GM12891 (cell line): ENCODE measurements at places on chromosomes 5 and 9.

GRCh38 chr5:18745042-18745987 is 1111.1 kb downstream of the TAF11L14 start:
- no peak for DNase-seq

GRCh38 chr9:91900055-91900796 is 49.8 kb downstream of the ROR2 start:
- DNase-seq, result no peak

DNA sequence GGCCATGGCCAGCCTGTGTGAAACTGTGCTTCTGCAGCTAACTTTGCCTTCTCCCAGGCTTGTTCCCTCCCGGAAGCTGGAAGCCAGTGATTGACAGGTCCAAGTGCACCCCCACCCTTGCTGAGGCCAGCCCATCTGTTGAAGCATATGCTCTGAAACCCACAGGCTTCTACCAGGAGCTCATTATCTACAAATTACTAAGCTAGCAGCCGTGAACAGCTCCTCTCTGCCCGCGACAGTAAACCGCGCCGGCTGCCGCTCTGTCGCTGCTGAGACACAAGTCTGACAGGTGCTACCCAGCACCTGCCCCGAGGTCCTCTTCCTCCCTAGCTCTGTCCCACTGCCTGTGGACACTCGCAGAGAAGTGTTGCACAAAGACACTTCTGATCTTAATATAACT is 490.9 kb downstream of the GADD45G start:
- DNase-seq, result no peak

- DNase-seq, result no peak
Measured at GRCh38 chr9:36793277-36793676, 220.6 kb downstream of the MELK start.

DNA sequence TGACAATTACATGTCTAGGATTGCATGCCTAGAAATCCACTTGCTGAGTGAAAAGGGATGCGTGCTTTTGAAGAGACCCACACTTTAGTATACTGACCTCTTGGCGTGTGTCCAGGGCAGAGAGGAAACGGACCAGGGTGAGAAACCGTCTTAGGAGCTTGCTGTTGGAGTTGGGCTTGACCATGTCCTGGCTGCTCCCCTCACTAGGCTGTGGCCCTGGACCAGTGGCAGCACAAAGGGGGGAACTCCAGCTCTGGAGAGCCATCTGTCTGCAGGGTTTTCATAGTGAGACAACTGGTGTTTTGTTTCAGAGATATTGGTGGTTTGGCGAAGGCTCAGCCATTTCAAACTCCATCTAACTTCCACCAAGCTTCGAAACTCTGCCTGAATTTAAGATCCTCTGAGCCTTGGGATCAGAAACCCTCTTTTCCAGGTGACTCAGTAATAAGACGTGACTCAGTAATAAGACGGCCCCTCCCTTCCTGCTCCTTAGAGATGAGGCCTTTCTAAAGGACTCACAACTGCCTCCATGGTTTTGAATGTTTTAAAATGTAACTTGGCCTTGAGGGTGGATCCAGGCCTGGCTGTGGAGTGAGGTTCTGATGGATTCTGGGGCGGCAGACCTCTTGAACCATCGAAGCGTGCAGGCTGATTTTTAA is 165.8 kb downstream of the MELK start:
- DNase-seq, result no peak

- no peak for DNase-seq
Measured at GRCh38 chr5:170365831-170366230, 23.3 kb downstream of the KCNMB1 start.

DNA sequence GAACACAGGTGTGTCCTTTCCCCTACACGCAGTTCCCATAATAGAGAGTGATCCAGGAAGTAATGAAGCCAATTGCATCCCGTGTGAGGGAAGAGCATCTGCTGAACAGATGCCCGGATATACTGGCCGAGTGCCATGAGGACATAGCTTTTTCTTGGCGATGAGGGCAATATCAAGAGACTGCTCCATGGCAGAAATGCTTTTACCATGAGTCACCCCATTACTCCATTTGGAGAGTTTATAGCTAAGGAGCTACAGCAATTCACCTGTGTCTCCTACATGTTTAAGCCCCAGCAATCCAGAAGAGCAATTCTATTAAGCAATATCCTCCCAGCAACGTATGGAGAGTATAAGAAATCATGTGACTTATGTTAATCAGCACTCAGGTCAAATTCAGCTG is 222.0 kb upstream of the KLF4 start:
- DNase-seq, result no peak

DNA sequence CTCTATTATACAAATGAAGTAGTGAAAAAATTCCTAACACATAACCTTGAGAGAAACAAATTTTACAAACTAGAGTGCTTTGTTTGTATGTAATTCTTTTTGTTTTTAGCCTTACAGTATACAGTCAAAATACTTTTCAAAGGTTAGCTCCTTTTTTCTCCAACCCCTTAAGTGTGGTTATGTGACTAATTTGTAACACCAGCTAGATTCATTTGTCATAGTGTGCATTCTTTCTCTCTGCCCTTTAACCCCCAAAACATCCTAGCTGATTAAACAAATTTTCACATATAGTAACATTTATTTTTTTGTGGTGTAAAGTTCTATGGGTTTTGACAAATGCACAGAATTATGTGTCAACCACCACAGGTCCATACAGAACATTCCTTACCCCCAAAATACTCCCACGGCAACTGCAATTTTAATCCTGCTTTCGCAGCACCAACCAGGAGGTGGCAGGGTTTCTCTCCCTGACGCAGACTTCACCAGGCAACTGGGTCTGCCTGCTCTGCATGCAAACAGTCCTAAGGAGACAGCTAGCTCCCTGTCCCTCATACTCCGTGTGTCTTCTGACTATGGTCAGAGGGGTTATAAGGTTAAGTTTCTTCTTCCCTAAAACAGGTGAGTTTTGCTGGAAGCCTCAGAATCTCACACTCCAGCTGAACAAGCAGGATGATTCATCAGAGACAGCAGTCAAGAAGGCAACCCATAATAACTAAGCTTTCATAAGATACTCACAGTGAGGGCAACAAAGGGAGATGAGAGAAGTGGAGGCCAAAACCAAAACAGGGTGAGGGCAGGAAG is 44.5 kb upstream of the NR5A1 start:
- DNase-seq, result no peak

DNA sequence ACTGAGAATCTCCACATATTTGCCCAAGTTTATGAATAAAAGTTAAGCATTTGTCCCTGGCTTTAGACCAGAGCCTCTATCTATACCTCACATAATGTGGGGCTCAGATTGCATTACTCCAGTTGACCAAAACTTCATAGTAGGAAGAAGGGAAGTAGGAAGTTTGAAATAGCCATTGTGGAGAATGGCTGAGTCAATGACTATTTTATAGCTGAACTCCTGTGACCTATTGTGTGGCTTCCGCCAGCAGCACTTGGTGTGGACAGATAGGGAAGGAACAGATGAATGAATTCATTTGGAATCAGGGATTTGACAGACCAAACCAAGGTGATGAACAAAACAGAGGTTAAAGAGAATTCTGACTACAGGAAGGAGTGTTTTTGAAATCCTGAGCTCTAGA is 92.9 kb upstream of the LPAR1 start:
- no peak for DNase-seq

DNA sequence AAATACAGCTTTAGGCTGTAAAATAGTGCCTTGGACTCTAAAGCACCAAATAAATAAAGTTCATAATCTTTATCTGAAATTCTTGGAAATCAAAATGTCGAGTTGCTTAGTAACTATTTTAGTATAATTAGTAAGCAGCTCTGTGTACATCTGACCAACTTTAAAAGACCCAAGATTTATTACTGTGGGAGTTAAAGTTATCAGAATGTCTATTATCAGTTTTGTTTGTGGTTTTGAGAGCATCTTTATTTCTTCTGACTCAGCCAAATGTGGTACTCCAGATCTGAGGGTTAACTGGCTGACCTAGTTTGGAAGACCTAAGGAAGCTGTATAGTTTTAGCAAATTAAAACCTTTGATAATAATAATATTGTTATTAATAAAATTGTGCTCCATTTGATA is 81.2 kb downstream of the PRLR start:
- DNase-seq, result no peak

DNA sequence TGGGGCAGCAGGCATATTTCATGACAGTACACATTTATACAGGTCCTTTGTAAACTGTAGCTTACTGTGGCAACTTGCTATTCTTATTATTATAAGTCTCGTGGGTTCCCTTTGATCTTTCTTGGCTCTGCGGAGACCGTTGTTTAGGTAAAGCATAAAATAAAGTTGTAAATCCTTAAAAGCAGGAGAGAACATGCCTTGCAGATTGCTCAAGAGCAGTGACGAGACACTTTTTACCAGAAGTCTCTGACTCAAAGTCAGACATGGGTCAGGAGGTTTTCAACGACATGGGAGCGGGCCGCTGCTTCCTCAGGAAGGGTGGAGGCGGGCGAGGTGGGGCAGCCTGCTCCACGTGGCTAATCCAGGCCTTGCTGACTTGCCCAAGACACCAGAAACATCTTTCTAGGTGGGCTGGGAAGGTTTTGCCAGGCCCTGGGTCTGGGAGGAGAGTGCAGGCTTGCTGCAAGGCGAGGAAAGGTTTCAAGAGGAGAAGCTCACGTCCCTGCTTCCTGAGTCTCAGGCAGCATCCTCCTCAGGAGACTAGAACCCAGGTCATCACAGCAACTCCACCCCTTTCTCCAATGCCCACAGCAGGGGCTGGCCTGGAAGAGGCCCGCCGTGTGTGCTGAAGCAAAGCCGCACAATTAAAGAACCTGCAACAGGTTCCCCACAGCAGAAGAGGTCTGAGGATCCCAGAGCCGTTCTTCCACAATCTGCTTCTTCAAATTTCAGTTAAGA is 6.5 kb downstream of the TBC1D2 start:
- no peak for DNase-seq
